ENCODE measurements at places on chromosomes 1 and 21.

DNA sequence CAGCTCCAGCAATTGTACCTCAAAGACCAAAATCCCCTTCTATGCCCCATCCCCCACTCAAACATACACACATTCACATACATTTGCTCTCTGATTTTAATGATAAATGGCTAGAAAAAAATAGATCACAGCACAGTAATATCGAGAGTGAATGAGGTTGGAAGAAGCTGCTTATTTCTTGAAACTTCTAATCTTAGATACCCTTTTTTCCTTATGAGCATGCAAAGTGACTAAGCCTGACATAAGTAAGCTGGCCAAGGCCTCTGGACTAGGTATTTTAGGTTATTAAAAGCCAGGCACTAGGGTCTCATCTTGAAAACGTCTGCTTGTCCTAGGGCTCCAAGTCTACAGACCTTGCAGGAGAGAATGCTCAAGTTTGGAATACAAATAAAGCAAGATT, 133.6 kb downstream of the TGFBR3 start:
- no peak for DNase-seq

DNA sequence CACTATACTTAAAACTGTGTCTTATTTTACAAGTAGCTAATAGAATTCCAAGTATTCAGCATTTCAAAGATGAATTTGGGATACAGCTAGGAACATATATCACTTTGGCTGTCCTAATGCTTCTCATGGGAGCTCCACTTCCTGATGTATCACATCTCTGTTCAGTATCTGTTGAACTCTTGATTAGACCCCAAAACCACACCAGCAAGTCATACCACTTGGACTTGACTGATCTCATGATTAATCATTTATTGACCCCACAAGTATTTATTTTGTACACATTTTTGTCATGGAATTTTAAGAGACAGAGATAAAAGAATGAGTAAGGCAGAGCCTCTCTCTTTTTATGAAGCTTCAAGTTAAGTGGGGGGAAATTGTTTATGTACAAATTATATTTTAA, 30.0 kb downstream of the TMPRSS15 start:
- no peak for DNase-seq

DNA sequence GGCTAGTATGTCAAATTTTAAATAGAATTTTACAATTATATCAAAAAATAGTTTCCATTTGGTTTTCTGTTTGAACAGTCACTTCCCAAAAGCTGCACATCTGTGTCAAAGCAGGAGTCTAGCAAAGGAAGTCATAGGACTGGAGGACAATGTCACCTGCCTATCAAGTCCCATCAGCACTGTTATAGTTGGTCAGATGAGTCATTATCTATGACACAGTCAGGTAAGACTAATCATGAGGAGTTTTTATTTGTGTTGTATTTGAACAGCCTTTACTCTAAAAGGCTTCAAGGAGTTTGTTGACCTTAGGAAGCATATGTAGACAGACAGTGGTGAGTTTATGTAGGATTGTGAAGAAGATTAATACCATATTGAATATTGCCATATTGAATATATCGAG, 74.2 kb upstream of the QSOX1 start:
- DNase-seq = no peak

GRCh38 chr21:46567348-46567747, 37.5 kb downstream of the S100B start:
- DNase-seq = no peak

GRCh38 chr1:201937624-201938213, 8.6 kb downstream of the LMOD1 start:
- DNase-seq = no peak

DNA sequence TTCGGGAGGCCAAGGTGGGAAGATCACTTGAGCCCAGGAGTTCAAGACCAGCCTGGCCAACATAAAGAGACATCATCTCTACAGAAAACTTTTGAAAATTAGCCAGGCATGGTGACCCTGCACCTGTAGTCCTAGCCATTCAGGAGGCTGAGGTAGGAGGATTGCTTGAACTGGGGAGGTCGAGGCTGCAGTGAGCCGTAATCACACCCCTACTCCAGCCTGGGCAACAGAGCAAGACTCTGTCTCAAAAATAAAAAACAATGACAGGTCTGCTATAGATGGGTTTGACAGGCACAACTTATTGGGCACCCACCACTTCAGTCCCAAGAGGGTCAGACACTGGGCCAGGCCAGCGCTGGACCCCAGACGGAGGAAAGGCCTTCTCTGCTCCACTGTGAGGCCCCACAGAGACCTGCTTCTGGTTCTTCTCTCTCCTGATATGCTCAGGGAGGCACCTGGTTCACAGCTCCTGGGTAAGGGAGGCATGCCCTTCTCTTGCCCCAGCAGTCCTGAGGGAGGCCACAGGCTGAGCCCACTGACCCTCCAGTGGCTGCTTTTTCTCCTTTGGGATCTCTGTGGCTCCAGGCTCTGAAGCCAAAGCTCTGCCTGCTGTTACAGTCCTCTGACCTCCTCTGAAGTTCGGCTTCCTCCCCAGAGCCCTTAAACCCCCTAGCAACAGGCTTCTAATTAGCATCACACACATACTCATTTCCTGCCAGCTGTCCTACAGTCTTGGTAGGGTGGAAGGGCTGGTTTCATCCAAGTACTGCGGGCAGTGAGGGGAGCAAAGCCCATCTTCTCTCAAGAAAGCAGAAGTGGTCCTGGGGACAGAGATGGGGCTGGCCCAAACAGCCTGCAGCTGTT, 14.4 kb downstream of the S100A16 start:
- DNase-seq = no peak

GRCh38 chr1:167440345-167440744, 78.0 kb downstream of the CD247 start:
- DNase-seq = no peak

DNA sequence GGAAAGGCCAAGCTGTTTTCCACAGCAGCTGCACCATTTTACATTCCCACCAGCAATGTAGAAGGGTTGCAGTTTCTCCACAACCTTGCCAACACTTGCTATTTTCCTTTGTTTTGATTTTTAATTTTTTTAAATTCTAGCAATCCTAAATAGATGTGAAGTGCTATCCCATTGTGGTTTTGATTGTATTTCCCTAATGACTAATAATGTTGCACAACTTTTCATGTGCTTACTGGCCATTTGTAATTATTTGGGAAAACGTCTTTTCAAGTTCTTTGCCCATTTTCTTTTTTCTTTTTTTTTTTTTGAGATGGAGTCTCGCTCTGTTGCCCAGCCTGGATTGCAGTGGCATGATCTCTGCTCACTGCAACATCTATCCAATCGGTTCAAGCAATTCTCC, 53.9 kb downstream of the VCAM1 start:
- DNase-seq = no peak

DNA sequence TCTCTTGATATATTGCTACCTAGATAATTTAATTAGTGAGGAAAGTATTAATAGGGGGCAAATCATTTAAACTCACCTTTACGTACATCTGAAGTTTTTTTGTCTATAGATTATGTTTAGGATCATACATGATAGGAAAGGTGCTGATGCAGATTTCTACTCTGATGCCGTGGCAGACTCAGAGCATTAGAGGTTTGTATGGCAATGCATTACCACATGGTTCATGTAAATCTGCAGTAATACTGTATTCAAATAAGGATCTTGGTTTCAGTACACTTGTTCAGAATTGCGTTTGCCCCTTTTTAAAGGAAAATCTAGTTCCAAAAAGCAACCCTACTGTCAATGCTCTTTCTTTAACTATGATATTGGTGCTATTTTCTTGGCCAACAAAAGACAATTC, 288.3 kb downstream of the PTPRC start:
- no peak for DNase-seq

GRCh38 chr1:228958121-228958520, 222.8 kb downstream of the RHOU start:
- no peak for DNase-seq
